ENCODE measurements at places on chromosomes 16 and 17.

GRCh38 chr17:2195729-2196128 lies 107.9 kb downstream of the SMG6 start:
- DNase-seq = no peak

- DNase-seq = peak; percentile 31
Measured at GRCh38 chr17:6797718-6798351, 21.8 kb downstream of the FBXO39 start.

- DNase-seq = no peak
Measured at GRCh38 chr17:11369575-11369974, 128.6 kb downstream of the SHISA6 start.

- DNase-seq = no peak
Measured at GRCh38 chr16:55495616-55496289, 13.1 kb upstream of the LPCAT2 start.

DNA sequence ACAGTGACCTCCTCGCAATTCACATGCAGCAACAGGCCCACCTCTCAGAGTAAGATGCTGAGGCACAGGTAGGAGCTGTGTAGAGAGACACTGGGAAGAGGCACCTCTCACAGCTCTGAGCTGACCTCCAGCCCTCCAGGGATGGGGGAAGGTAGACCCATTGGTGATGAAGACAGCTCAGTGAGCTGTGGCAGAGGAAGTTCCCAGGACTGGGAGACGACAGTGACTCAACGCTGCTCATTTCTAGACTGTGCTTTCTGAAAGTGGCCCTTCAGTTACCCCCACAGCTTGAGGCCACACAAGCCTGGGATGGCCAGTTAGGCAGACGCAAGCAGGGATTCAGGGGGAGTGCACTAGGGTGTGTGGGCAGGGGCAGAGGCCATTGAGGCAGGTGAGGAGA lies 2073.2 kb downstream of the TP53TG3F start:
- DNase-seq = no peak

DNA sequence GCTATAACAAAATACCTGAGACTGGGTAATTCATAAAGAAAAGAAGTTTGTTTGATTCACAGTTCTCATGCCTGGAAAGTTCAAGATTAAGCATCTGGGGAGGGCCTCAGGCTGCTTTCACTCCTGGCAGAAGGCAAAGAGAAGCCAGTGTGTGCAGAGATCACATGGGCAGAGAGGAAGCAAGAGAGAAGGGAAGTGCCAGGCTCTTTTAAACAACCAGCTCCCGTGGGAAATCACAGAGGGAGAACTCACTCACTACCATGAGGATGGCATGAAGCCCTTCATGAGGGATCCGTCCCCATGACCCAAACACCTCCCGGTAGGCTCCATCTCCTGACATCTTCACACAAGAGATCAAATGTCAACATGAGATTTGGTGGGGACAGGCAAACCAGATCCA lies 501.6 kb downstream of the MAF start:
- no peak for DNase-seq

GRCh38 chr16:28826141-28826540 lies 3.3 kb downstream of the ATXN2L start:
- DNase-seq = no peak

DNA sequence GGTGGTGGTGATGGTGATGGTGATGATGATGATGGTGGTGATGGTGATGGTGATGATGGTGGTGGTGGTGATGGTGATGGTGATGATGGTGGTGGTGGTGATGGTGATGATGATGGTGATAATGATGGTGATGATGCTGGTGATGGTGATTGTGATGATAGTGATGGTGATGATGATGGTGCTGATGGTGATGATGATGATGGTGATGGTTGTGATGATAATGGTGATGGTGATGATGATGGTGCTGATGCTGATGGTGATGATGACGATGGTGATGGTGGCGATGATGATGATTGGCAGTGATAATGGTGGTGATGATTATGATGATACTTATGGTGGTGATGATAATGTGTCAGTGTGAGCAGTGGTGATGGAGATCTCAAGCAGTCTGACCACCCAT lies 90.8 kb upstream of the FOXF1 start:
- DNase-seq = no peak

DNA sequence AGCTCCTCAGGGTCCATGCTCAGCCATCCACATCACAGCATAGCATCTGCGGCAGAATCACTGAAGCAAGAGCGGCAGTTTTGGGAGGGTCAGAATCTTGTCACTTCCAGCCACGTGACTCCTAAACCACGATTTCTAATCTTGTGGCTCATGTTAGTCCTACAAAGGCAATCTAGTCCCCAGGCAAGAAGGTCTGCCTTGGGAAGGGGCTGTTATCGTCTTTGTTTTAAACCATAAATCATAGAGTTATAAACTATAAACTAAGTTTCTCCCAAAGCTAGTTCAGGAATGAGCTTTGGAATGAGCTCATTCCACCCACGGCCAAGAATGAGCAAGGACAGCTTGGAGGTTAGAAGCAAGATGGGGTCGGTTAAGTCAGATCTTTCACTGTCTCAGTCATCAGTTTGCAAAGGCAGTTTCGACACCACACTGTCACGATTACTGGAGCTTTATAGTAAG lies 20.8 kb upstream of the DNAH17 start:
- DNase-seq = no peak

DNA sequence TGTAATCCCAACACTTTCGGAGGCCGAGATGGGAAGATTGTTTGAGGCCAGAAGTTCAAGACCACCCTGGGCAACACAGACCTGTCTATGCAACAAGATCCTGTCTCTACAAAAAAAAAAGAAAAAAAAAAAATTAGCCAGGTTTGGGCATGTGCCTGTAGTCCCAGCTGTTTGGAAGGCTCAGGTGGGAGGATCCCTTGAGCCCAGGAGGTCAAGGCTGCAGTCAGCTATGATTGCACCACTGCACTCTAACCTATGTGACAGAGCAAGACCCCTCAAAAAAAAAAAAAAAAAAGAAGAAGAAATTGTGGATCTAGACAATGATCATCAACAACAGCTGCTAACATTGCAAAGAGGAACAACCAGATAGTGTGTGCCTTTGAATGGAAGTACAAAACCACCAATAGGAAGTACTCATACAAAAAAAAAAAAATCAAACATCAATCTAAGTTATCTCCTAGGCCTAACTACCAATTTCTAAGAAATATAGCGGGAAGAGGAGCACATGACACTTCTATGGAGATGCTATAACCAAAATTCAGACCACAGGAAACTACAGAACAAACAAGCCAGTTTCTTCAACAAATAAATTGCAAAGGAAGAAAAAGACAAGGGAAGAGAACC lies 258.7 kb downstream of the MRTFB start:
- DNase-seq = no peak

DNA sequence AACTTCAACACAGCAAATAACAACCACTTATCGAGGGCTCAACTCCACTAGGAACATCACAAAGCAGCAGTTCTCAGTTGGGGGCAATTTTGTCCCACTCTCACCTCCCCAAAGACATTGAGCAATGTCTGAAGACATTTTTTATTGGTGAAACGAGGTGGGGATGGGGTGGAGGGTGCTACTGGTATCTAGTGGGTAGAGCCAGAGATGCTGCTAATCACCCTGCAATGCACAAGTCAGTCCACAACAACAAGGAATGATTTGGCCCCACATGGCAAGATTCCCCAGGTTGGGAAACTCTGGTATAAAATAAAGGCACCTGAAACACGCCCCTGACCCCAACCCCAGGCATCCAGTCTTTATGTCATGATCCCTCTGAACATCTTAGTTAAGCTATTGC lies 33.3 kb downstream of the TLE7 start:
- DNase-seq = no peak

GRCh38 chr16:16780588-16780987 lies 401.6 kb downstream of the NPIPA7 start:
- no peak for DNase-seq

GRCh38 chr17:77377710-77378235 lies 237.0 kb downstream of the SEC14L1 start:
- DNase-seq = no peak

DNA sequence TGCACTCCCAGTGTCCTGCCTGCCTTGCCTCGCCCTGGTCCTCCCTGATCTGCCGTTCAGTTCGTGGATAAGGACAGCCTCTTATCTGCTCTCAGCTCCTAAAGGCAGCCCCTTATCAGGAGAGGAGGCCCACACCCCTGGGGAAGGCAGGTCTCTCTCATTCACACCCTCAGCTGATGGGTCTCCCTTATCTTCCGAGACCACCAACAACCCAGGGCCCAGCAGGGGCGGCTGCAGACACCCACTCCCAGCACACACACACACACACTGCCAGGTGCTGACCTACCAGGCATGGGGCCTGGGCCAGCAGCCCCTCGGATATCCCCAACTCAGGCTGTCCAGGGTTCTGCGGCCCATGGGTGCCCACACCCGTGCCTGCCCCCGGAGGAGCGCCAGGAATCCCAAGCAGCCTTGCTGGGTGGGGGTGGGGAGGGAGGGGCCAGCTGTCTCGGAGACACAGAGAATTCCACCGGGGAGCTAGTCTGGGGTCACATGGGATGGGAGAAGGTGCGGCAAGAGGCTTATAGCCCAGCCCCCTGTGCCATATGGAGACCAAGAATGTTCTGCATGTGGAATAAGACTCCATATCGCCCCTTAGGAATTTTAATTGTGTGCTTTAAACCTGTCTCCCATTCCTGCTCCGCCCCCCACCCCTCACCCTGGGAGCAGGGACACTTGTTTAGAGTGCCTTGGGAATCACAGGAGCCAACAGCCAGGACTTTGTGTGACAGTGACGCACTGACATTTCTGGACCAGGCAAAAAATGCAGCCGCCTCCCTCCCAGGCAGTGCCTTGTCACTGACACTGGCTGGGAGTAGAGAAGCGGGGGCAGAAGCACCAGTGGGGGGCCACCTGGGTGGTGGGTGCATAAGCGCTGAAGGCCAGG lies 41.9 kb upstream of the EMP2 start:
- no peak for DNase-seq

DNA sequence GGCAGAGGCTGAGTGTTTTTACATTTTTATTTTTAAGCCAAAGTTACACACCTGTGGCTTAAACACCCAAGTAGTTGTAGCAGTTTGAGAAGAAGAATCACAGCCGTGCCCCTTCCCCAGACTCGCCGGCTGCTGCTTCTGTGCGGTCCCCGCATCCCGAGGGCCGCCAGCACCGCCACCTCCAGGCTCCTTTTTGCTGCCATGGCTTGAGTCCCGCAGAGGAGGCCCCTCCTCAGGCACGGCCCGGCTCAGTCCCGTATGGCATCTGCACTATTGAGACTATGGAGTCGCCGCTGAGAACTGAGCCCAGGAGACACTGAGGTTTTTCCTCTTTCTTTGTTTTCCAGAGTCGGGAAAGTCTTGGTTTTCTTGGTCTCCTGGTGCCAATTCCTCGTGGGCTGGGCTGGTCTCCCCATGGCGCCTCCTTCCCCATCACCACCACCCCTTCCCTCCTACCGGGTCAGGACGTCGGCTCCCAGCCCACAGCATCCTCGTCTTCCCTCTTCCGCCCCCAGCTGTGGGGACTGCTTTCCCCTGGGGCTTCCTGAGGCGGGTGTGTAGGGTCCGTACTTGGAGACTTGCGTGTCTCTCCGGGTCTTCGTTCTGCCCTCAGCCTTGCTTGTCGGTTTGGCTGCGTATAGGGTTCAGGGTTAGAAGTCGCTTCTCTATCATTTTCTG lies 32.6 kb upstream of the CDH15 start:
- no peak for DNase-seq

GRCh38 chr17:17570140-17570797 lies 21.2 kb downstream of the PEMT start:
- DNase-seq = no peak

DNA sequence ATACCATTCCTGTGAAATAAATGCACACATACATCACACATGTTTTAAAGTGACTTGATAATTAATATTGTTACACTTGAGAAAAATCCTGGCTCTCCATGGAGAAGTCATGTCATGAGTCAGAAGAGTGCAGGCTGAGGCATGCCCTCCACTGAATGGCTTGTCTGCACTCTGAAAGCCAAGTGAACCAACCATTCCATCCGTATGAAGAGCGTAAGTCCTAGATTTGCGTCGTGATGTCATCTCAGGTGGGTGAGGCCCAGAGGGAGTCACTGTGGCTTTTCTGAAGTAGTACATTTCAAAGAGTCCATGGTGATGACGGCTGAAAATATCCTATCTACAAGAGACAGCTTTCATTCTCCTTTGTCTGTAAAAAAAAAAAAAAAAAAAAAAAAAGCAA lies 83.5 kb upstream of the IRX5 start:
- no peak for DNase-seq

DNA sequence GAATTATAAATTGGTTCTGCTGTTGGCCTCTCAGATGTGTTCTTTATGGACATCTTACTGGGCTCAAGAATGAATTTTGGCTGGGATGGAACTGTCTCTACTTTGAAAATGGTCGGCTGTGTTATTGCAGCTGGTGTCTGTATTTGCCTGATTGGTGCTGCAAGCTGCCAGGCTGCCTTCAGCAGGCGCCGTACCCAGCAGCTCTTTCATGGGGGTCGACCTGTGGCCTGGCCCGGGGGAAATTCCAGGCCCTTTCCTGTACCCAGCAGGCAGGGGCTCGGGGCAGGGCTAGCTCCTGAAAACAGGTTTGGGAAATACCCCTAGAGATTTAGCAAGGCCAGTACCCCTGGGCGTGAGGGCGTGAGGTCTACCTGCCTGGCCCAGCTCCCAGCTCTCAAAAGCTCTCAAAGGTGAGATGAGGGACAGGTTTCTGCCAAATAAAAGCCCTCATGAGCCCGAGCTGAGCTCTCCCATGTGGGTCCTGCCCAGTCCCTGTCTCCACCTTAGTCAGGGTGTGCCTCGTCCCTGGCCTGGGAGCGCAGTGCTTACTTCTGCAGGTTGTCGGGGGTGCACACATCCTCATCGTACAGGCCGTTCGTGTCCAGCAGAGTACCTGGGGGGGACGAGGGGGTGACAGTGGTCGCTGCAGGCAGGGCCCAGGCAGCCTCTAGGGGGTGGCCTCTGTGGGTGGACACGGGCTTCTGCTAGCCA lies 52.3 kb downstream of the PRMT7 start:
- DNase-seq = no peak

GRCh38 chr17:69090365-69090764 lies 29.6 kb upstream of the ABCA9 start:
- no peak for DNase-seq

- DNase-seq = no peak
Measured at GRCh38 chr17:80287038-80287437, 26.4 kb downstream of the RNF213 start.

- DNase-seq = no peak
Measured at GRCh38 chr16:31052114-31052513, 18.8 kb downstream of the STX4 start.

DNA sequence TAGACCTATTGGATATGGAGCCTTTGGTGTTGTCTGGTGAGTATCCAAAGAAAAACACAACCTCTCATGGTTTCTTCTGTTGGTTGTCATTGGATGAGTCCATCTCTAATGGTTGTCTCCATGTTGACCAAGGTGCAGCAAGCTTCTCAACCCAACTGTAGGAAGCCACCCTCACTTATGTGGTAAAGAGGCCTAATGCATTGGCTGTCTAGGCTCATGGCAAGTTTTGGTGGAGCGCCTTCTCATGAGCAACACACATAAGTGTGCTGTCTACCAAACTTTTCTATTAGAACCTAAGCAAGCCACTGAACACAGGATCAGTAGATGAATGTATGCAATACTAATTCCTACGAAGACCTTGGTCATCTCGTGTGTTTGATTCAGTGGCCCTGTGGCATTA lies 819 bp downstream of the NLK start:
- no peak for DNase-seq

- DNase-seq = no peak
Measured at GRCh38 chr16:85250609-85251223, 138.4 kb upstream of the CIBAR2 start.

All from activated CD8-positive, alpha-beta memory T cell treated with anti-CD3 and anti-CD28 coated beads, Interleukin-2, amount 10 ng/mL, durations not matched to agents 7 days and 5 days (primary cell).